ENCODE measurements at places on chromosomes 6 and 20. TPM values are rescaled to one million over a fixed set of nuclear protein-coding genes. Genes with fewer than 3 reads are reported as not detected.

Gene HUS1B
- total RNA-seq: not detected

Gene LPIN3
- 13.2 TPM for total RNA-seq

Gene GJA10
- total RNA-seq: not detected

Gene MEA1
- 54.0 TPM for total RNA-seq

Gene TMEM14C
- total RNA-seq: 169 TPM

Gene KHDC1L
- not detected for total RNA-seq

Gene REM1
- 4.1 TPM for total RNA-seq

Gene RNF182
- total RNA-seq: 0.70 TPM
